ENCODE measurements at places on chromosomes 2 and 18.

DNA sequence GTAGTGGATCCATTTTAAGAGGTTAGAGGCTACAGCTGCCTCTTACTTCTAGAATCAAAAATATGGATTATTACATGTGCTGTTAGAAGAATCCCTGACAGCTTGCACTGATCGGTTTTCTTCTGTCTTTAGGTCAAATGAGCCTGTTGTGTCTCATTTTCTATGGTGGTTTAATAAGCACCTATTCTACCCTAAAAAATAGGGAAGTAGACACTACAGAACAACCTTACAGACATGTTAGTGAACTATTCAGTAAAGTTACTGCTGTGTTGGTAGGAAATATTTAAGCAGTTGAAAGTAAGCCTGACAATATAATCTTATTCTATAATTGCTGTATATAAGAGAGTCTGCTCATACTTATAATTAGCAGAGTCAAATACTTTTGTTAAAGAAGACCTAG lies 168.5 kb upstream of the NOSTRIN start:
- DNase-seq: no peak

DNA sequence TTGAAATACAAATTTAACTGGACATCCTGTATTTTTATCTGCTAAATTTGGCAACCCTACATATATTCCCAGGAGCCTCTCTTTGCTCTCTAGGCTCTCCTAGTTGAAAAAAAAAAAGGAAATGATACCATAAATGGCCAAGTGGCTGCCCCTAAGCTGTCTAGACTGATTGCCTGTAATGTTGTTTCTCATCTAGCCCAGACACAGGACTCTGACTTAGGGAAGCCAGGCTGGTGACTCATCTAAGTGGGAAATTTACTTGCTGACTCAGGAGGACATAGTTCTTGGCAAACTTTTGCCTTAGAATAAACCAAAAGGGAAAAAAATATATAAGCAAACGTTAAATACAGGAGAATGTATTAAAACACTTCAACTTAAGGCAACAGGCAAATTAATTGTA lies 14.6 kb upstream of the ITGAV start:
- no peak for DNase-seq

DNA sequence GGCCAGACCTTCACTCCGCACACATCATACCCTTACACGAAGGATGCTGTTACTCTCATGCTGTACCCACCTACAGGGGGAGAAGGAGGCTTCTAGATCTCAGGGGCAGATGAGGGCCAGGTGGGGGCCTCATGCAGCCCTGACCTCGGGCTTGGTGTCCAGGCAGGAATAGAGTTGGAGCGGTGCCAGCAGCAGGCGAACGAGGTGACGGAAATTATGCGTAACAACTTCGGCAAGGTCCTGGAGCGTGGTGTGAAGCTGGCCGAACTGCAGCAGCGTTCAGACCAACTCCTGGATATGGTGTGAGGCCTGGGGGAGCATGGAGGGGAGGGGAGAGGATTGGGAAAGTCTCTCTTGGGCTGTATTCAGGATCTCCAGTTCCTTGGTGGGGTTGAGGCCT lies 4.0 kb upstream of the RNF181 start:
- no peak for DNase-seq

- no peak for DNase-seq
These were observed 941 bp upstream of the SGO2 start for GRCh38 chr2:200525066-200525465.

DNA sequence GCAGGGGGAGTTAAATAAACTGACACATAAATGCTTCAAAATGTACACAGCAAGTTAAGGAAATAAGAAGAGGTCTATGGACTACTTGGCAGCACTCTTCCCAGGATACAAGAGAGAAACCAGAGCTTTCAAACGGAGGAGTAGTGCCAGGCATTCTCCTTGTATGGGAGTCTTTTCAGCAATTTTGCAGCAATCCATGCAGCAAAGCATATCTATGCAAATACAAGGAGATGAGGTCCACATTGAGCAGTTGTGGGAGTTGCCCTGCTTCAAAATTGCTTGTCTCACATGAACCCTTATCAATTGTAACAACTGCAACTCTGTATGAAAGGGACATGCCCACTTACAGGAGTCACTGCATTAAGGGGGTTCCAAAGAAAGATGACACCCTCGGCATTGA lies 37.8 kb downstream of the SCN9A start:
- no peak for DNase-seq

All from central memory CD4-positive, alpha-beta T cell (primary cell).